ENCODE measurements at places on chromosomes 13 and 19.

GRCh38 chr13:35474496-35475211 is 1.8 kb downstream of the MAB21L1 start:
- DNase-seq, result no peak

GRCh38 chr19:13069415-13070359 is 33.0 kb downstream of the LYL1 start:
- DNase-seq, result no peak

DNA sequence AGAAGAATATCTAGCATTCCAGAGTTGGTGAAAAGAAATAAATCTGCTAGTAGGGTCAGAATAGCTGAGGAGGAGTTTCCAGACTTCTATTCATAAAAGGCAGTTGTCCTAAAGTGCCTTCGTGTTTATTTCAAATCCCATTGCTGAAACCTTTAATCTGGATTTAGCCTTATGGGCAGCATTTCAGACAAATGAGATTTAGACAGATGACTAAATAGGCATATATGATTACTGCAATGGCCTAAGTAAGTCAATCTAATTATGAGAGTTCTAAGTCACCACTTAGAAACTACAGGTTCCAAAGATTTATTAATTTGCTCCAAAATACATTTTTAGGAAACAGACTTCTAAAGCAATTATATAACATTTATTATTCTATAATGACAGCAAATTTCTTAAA is 368.7 kb downstream of the LIG4 start:
- no peak for DNase-seq

DNA sequence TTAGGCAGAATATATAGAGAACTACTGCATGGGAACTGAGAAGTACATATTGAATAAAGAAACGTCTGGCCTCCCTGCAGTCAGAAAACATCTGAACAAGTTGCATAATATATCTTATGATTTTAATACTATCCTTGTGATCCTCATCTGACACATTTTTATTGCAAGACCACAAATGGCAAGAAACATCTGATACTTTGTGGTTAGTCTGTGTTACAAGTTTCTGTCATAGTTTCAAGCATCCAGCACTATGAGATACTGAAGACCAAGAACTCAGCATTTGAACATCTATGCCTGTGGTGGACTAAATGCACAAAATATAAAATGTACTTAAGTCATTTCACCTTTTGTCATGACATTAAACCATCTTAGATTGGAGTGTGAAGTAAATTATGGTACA is 1175.8 kb upstream of the MIR17HG start:
- DNase-seq, result no peak

- no peak for DNase-seq
Observed at GRCh38 chr19:18478545-18479311, 40.8 kb upstream of the ISYNA1 start.

DNA sequence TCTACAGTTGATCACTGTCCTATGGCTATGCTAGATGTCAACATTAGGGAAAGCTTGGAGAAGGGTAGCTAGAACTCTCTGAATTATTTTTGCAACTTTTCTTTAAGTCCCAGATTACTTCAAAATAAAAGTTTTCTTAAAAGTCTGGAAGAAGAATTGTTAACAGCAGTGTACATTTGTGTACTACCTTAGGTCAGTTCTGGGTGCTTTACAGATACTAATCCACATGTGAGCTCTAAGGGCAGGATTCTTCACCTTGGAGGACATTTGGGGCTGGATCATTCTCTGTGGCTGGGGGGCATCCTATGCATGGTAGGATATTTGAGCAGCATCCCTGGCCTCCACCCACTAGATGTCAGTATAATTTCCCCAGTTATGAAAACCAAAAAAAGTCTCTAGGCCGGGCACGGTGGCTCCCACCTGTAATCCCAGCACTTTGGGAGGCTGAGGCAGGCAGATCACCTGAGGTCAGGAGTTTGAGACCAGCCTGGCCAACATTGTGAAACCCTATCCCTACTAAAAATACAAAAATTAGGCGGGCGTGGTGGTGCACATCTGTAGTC is 2.8 kb downstream of the BRME1 start:
- no peak for DNase-seq

DNA sequence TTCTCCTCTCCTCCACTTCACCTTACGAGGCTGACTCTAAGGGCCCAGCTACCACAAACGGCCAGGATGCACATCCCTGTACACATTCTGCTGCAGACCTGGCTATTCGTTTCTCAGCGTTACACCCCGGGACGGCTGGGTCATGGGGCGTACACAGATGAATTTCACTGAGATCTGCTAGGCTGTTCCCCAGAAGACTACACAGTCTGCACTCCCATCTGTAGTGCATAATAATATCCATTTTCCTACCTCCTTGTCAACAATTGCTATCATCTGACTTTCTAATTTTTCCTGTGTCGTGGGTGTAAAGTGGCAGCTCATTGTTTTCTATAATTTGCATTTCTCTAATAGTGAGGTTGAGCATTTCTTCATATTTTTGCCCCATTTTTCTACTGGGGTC is 85.7 kb downstream of the TM9SF2 start:
- DNase-seq, result no peak

- no peak for DNase-seq
Observed at GRCh38 chr13:111314852-111315251, 5.6 kb upstream of the TEX29 start.

DNA sequence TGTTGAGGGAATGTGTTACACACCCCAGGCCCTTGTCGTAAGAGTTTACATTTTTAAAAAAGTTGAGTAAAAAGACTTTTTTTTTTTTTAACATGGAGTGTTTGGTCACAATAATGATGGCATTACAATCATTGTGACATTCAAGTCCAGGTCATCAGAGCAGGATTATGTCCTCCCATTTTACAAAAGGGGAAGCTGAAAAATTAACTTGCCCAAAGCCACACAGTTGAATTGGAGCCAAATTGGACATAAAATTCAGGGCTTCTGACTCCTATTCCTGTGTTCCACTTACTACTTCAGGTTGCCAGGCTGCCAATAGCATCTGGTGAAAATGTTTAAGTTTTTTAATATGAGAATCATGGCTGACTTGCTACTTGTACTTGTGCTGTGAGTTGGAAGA is 49.3 kb downstream of the DLEU7 start:
- DNase-seq, result no peak
